ENCODE measurements at places on chromosomes 2 and 18.

DNA sequence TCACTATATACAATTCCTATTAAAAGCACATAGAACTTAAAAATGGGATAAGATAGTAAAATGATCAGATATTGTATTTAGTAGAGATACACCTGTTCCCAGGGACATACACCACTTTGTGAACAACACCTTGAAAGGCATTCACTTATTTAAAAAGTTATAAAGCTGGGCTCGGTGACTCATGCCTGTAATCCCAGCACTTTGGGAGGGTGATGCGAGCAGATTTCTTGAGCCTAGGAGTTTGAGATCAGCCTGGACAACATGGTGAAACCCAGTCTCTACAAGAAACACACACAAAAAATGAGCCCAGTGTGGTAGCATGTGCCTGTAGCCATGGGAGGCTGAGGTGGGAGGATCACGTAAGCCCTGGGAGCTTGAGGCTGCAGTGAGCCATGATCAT is 90.9 kb downstream of the RAPGEF4 start:
- no peak for DNase-seq

DNA sequence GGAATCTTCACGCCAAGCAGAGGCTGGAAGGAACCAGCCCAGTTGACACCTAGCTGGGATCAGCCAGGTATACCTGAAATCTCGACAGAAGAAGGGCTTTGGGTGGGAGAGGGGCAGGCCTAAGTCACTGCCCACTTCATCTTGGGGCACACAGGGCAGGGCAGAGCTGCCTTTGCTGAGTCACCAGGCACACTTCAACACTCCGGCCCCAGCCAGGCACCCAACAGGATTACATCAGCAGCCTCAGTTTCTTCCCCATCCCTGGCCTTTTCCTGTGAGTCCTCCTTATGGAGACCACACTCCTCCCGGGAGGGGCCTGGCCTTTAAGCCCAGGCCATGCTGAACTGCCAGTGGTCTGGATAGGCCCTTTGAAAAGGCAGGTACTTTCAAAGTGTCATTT is 201.7 kb upstream of the HS6ST1 start:
- no peak for DNase-seq

- DNase-seq: no peak
Measured at GRCh38 chr2:242019344-242019743, 149.8 kb downstream of the RTP5 start.

GRCh38 chr2:176595986-176596385 is 326.7 kb downstream of the MTX2 start:
- DNase-seq: no peak

DNA sequence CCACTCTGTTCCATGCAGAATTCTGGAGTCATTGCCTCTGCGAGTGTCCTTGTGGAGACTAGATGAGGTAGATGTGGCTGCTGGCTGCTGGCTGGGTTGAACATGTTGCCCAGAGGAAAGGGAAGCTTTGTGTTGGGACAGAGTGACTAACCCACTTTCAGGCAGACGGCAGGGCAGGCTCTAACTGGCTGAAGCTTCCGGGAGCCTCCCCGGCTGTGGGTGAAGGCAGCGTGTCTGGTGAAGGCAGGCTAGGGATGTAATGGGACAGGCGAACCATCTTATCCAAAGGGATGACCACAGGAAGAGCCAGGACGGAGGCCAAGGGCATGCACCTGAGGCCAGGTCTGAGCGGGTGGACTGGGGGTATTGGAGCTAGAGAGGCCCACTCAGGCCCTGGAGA is 16.0 kb downstream of the ASPRV1 start:
- DNase-seq: no peak

GRCh38 chr2:61295981-61296380 is 134.0 kb downstream of the C2orf74 start:
- no peak for DNase-seq

DNA sequence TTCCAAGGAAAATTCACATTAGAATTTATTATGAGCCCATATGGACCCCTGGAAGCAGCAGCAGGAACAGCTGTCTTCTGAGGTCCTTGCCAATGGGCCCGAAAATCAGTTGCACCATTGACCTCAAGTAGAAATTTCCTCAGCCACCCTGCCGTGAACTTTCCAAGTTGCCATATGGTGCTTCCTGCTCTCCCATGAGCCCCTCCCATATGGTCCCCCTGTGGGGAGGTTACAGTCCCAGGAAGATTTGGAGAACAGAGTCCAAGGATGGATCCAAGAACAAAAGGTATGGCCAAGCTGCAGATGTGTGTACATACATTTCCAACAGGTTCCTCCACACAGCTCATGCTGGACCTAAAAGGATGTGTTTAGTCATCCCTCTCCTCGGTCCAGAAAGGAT is 34.6 kb downstream of the DIPK1C start:
- no peak for DNase-seq

DNA sequence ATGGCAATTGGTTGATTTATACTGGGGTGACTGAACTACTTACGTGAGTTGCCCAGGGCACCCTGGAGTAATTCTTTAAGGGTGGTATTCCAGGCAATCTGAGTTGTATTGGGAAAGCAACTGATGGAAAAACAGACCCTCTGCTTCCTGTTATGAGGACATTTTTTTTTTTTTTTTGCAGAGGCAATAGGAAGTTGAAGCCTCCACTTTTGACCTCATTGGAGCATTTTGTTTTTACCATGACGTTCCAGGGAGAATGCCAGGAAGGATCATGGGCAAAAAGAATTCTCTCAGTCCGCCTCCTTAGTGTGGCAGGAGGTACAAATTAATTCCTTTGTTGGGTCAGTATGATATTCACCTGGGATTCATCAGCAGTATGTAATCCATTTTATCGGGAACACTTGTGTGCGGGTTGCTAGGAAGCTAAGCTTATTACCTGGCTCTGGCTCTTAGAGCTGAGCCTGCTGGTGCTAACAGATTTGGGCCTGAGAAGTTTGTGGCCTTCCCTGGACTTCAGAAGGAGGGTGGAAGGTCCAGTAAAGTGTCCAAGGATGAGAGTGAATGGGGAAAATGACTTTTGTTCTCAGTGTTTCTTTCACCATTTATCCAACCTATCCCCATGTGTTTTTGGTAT is 272.9 kb upstream of the EPAS1 start:
- no peak for DNase-seq

- DNase-seq: no peak
Measured at GRCh38 chr18:2547477-2548087, 23.7 kb downstream of the METTL4 start.

DNA sequence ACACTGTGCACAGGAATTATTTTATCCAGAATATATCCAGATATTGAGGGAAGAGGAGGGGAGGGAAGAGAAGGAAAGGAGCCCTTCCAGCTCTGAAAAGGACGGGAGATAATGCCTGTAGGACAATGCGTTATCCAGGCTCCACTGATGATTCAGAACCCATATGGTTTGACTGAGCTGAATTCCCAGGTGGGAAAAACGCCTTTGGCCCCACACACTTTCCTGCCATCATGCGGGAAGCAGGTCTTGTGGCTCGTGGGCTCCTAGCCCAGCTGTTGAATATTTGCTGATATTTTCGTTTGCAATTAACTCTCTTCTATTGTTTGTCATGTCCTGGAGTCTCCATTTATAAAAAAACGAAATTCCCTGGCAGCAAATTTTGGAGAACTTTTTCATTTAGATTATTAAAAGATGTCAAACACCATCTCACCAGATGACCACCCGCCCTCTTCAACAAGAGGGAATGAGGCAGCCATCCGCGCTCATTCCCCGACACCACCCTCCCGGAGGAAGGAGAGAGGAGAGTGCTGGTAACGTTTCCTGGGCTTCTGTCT is 8.9 kb downstream of the COL6A3 start:
- no peak for DNase-seq

- DNase-seq: peak; percentile 12
Measured at GRCh38 chr2:11827547-11827946, 81.1 kb downstream of the LPIN1 start.

DNA sequence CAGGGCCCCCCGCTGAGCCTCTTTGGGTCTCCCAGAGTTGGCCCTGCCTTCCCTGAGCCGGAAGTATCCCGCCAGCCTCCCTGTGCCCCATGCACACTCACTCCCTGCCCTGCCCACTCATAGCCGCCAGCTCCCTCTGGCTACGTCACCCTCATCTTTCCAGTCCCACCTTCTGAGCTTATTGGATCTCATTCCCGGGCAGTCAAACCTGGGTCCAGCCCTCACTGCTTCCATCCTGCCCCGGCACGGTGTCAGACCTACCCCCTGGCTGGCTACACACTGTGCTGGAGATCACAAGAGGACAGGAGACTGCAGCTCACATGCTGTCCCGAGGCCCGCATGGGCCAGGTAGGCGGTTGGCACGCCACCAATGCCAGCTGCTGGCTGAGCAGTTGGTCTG is 147.2 kb downstream of the ASB1 start:
- DNase-seq: no peak

- DNase-seq: no peak
Measured at GRCh38 chr2:148013876-148014275, 6.7 kb downstream of the ORC4 start.

DNA sequence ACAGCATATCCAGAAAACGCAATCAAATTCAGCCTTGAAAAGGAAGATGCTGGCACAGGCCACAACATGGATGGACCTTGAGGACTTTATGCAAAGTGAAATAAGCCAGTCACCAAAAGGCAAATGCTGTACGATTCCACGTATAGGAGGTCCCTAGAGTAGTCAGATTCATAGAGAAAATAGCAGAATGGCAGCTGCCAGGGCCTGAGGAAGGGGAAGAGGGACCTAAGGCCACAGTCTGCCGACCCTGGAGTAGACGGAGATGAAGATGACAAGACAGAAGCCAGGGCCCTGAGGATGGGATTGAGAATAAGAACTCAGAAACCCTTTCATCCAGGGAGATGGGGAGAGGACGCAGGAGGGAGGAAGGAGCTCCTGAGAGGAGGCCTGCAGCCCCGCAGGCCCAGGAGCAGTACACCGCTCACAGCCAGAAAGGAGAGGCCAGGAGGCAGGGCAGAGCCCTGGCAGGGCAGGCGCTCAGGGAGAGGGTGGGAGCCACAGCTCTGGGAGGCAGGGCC is 8.1 kb upstream of the MTERF4 start:
- no peak for DNase-seq

GRCh38 chr2:188422726-188423125 is 131.1 kb downstream of the GULP1 start:
- DNase-seq: no peak

DNA sequence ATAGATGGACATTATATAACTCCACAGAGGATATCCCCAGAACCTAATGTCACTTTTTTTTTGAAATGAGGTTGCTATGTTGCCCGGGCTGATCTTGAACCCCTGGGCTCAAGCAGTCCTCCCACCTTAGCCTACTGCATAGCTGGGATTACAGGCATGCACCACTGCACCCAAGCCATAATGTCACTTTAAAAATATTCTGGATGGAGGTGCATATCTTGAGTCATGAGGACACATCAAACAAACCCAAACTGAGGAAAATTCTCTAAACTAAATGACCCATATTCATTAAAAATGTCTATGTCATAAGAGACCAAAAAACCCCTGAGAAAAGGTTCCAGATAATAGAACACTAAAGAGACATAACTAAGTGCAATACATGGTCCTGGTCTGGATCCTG is 36.3 kb downstream of the OSGEPL1 start:
- no peak for DNase-seq

GRCh38 chr2:191679818-191680600 is 2.1 kb downstream of the NABP1 start:
- DNase-seq: no peak

GRCh38 chr18:31386741-31387140 is 10.2 kb downstream of the DSG4 start:
- DNase-seq: no peak

GRCh38 chr2:138504546-138505235 is 3.1 kb downstream of the SPOPL start:
- DNase-seq: no peak

DNA sequence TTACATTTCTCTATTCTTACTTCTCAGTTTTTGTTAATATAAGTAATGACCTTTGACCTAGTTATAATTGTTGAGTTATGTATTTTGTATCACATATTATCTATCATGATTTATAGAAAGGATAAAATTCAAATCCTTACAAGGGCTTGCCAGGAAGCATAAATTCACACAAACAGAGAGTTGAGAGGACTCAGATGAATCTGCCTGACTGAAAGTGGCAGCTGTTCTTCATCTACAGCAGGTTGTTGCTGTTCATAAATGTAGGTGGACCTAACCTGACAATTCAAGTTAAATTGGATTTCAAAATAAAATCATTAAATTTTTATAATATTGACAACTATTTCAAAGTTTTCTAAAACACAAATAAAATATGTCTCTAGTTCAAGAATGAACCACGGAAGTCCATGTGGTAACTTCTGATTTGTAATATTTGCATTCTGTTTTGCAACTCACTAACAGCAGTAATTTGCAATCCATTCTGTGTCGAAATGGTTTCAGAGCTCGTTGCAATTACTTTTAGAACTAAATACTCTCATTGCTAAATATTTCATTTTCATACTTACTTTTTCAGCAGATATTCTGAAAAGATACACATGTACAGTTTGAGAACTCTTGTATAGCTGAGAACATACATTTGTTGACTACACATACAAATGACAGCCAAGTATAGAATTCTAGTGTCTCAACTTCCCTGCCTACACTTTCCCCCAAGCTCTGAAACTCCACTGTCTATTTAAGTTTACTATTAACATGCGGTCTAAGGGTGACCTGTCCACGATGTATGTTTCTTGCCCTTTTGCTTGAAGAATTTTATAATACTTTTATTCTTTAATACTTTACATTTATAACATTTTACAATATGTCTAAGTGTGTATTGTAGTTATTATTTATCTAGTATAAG is 25.7 kb downstream of the SCN7A start:
- DNase-seq: no peak

- no peak for DNase-seq
Measured at GRCh38 chr2:11406267-11406957, 59.5 kb downstream of the E2F6 start.

DNA sequence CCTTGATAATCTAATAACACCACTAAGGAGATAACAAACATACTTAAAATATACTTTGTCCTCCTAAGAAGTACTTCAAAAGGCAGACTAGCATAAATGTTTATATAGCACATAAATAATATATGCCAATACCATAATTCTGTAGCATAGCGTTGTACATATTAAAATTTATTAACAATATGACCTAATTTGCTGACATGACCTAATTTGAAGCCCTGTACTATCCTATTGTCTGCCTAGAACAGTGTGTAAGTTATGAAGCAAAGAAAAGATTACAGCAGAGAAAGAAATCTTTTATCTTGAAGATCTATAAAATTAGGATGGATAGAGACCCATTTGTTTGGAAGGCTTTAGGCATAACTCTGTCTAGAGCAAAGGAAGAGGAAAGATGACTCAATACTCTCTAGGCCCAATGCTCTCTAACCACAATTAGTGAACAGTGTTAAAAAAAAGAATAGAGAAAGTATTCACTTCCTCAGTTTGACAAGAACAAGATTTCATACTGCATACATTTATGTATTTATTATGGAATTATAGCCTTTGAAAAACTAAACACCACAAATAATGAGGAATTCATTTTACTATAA is 231.3 kb downstream of the ZRANB3 start:
- DNase-seq: no peak
